ENCODE measurements at places on chromosomes 16 and 17.

DNA sequence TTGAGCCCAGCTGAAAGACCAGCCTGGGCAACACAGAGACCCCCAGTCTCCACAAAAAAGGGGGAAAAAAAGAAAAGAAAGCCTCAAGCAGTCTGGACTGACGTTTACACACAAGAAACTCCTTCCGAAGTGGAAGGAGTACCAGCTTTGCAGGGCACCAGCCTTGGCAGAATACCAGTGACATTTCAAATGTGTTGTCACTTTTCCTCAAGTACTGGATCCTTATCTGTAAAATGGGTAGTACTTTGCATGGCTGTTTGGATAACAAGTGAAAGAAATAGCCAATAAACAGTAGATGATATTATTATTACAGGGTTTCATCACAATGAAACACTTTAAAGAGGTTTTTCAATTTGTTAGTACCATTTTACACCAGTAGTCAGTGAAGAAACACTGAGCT, 14.2 kb downstream of the YWHAE start:
- DNase-seq, result no peak

- no peak for DNase-seq
These were observed 88.8 kb downstream of the LITAF start for GRCh38 chr16:11497851-11498289.

DNA sequence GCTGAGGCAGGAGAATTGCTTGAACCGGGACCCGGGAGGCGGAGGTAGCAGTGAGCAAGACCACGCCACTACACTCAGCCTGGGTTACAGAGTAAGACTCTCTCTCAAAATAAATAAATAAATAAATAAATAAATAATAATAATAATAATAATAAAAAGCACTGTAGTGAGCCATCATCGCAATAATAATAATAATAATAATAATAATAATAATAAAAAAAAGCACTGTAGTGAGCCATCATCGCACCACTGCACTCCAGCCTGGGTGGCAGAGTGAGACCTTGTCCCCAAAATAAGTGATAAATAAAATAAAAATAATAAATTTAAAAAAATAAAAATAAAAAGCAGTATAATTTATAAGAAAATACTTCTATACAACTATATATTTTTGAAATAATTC, 40.3 kb downstream of the SMURF2 start:
- no peak for DNase-seq

DNA sequence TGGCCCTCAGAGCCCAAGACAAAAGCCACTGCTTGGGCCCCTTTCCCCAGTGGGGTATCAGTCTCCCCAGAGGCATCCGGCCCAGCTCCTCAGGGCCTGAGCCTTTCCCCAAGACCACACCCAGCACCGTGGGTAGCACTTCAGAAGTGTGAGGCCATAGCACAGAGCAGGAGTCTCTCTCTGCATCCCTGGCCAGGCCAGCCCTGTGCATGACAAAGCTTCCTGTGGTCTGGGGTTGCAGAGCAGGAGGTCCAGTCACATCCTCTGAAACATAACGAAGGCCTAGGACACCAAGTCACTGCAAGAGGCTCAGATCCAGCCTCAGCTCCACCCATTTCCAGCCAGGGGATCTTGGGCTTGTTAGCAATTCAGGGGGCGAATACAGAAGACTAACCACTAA, 56.8 kb upstream of the ZNF423 start:
- DNase-seq, result no peak

GRCh38 chr17:9444687-9445086, 130.9 kb downstream of the STX8 start:
- no peak for DNase-seq

DNA sequence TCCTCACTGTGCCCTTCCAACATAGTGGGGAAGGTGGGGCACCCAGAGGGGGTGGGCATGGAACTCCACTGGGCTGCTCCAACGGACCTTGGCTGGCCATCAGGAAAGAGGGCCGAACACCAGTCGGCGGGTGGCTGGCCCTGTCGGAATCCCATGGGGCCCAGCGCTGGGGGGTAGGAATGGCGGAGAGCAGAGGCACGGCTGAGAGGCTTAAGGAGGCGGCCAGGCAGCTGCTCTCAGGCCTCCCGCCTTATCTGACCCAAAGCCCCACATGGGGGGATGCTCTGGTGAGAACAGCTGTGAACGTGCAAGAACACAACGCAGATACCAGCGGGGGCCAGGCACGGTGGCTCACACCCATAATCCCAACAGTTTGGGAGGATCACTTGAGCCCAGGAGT, 4.4 kb upstream of the MYO1C start:
- DNase-seq, result no peak

GRCh38 chr16:49094471-49094870, 187.2 kb downstream of the CBLN1 start:
- no peak for DNase-seq

DNA sequence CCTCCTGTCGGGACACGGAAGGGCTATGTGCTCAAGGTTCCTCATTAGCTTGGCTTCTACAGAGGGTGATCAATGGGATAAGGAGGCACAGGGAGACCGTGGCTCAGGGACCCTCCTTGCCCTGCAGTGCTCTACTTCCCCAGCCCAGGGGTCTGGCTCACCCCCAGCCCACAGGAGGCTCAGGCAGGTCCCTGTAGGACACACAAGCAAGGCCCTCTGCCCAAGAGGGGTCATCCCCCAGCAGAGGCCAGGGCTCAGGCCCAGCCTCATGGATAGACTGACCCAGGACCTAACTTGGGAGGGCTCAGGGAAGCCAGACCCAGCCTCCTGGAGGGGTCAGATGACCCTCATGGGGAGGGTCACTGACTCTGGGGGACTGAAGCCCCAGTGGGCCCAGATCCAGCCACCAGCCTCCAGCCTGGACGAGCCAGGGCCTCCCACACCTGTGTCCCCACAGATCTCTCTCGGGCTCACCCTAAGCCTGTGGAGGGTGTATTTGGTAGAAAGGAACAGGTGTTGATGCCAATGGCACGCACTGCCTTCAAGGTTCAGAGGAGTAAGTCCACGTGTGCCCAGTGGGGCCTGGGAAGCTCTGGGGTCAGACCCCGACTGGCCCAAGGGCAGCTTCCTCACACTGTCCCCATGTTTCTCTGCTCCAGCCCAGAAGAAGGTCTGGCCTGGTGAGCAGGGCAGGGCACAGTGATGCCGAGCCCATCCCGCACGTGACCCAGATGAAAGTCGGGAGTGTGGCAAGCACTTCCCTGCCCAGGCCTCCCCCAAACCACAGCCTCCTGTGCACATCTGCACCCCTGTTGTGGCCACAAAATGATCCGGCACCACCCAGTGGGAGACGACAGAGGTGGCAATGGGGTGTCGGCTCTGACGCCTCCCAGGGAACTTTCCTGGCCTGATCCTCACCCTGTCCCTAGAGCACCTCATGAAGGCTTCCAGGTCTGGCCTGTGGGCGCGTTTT, 10.9 kb upstream of the KRTAP17-1 start:
- DNase-seq, result no peak

GRCh38 chr17:80950466-80951120, 41.0 kb upstream of the CHMP6 start:
- no peak for DNase-seq

DNA sequence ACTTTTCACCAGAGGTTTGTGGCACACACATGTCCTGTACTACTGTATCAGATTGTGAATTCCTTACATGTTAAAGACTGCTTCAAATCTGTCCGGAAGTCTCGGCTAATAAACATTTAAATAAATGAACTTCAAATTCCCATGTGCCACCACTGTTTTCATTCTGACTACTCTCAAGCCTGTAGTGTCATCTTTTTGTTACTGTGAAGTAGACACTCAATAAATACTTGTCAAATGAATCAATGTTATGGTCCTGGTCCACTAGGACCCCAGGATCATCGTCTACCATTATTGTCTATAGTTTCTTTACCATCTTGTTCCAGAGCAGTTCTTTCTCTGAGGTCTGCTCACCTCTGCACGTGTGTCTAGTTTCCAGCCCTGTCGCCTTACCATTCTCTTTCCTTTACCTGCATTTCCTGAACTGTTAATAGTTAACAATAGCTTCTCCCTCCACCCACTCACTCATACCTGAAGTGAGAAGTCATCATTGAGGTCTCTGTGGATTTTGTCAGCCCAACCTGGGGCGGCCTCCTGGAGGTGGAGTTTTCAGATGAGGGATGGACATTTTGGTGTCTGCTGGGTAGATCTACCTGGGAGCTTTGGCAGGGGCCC, 333.0 kb downstream of the SEC14L1 start:
- DNase-seq, result no peak

- no peak for DNase-seq
These were observed 168.9 kb downstream of the COPRS start for GRCh38 chr17:31690151-31690551.

DNA sequence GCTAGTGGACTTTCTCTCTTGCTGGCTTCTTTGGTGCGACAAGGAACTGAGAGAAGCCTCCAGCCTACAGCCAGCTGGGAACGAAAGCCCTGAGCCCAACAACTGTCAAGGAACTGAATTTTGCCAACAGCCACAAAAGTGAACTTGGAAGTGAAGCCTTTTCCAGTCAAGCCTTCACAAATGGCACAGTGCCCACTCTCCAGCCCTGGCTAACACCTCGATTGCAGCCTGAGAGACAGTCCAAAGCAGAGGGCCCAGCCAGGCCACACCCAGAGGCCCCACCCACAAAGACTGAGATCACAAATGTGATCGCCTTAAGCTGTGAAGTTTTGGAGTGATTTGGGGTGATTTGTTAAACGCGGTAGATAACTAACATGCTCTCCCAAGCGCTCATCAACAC, 244.6 kb upstream of the SDK2 start:
- no peak for DNase-seq

DNA sequence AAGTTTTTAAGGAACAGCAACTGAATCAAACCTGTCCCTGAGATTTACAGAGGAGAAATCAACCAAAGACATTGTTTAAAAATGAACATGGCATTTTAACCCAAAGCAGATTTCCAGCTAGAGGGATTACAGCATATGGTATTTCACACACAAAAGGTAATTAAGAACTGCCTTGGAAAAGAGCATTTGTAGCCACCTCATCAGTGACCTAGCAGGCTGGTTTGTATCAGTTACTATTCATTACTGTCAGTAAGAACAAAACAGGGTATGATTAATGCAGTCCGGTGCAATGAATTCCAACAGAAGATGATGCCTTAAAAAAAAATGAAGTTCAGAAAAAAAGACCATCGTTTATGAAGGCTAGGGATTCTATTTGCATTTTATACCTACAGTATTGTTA, 219.9 kb downstream of the CHD9NB start:
- no peak for DNase-seq

DNA sequence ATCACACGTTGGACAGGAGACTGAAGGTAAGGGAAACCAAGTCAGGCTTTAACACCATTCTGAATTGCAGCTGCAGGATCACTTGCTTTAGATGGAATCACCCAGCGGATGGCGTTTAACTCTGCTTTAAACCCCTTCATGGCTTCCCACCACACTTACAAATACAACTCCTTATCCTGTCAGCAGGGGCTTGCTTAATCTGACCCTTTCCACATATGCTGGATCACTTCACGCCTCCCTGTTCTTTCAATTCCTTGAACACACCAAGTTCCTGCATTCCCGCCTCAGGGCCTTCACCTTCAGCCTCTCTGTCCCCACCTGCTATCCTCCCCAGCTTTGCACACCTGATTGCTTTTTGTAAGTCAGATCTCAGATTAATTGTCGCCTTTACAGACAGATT, 442.2 kb downstream of the MAF start:
- DNase-seq, result no peak

DNA sequence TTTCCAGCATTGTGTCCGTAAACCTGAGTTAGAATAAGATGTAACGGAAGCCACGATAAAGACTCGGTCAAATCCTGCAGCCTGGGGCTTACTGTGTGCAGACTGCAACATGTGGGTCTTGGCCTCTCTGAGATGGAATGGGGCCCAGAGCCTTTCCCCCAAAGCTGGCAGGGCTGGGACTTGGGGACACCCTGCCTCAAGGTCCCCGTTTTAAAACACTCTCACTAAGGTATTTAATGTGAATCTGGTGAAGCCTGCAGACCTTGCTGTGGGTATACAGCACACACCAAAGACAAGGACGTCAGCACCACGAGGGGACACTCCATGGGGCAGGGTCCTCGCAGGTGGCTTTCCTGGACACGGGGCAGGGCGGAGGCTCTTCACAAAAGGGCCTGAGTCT, 2.1 kb downstream of the NDUFAF8 start:
- DNase-seq, result no peak

GRCh38 chr17:47945529-47946508, 4.4 kb downstream of the PNPO start:
- DNase-seq, result no peak

- DNase-seq, result no peak
These were observed 17.5 kb upstream of the HOXB9 start for GRCh38 chr17:48643697-48644012.

DNA sequence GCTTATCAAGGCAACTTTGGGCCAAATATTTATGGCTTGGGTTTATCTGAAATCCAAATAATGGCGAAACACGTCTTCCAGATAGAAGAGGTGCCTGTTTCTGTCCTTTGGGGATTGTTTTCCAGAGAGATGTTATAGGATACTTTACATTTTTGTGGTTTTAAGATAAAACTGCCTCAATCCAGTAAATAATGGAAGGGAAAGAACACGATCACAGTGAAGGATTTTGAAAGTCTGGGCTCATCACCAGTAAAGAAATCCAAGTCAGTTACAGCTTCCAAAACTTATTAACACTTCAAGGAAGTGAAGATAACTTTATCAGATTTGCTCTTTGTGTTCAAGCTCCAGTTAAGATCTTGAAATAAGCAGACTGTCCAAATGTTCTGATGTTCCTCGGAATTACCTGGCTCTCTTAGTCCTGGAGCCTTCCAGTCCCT, 30.1 kb downstream of the DNAH2 start:
- no peak for DNase-seq

- DNase-seq, result no peak
These were observed 21.5 kb upstream of the DDX19A start for GRCh38 chr16:70324998-70325747.

GRCh38 chr17:79838522-79839274, 542 bp downstream of the CBX4 start:
- no peak for DNase-seq

GRCh38 chr17:82076785-82077591, 11.4 kb upstream of the DUS1L start:
- DNase-seq, result no peak
